ENCODE measurements at places on chromosomes 4 and X.
A peak's percentile ranks its signal among the peaks of the same experiment; 100 is the strongest.

GRCh38 chrX:74297766-74298165 lies 6.2 kb upstream of the ZCCHC13 start:
- no peak for DNase-seq

- no peak for DNase-seq
These were observed 20.4 kb upstream of the TMEM154 start for GRCh38 chr4:152700151-152700550.

- no peak for DNase-seq
These were observed 217.9 kb downstream of the HS6ST2 start for GRCh38 chrX:132740316-132741123.

- no peak for DNase-seq
These were observed 33.2 kb upstream of the CLDN24 start for GRCh38 chr4:183355405-183355804.

GRCh38 chrX:151871244-151871643 lies 41.4 kb upstream of the MAGEA4 start:
- no peak for DNase-seq

GRCh38 chr4:8238515-8239053 lies 31.0 kb upstream of the HTRA3 start:
- peak; percentile 55 for DNase-seq

DNA sequence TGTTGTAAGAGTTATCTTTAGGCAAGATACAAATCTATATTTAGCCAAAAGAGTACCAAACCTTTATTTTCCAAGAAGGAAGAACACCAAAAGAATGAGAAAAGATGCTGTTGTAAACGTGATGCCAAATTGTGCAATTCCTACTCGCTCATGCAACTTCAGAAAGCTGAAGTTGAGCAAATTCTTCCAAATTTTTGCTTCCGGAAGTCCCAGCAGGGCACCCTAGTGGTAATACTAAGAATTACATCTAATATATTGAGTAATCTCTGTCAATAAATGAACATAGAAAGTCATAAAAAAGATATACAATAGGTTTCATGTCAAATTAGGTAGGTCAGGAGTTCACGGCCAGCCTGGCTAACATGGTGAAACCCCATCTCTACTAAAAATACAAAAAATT lies 36.0 kb upstream of the SMARCAD1 start:
- DNase-seq: no peak

- DNase-seq: no peak
These were observed 871 bp upstream of the SLITRK2 start for GRCh38 chrX:145816601-145817315.

- DNase-seq: no peak
These were observed 240.6 kb downstream of the CBR4 start for GRCh38 chr4:168769416-168769815.

- DNase-seq: no peak
These were observed 137.1 kb downstream of the GASK1B start for GRCh38 chr4:158035662-158036195.

DNA sequence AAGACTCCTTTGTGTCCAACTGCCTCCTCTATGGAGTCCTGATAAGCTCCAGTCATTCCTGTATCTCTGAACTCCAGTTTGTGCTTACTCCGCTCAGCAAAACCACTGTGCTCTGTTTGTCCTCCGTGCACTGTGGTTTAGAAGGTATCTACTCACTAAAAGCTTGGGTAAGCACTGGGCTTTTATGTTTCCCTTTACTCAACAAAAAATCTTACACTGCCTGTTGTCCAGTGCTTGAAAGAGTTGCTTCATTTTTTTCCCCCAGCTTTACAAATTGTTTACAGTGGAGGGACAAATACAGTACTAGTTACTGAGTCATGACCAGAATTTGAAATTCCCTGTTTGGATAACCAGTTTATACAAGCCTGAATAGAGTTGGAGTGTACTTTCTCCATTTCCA lies 545.3 kb upstream of the FAT1 start:
- no peak for DNase-seq

DNA sequence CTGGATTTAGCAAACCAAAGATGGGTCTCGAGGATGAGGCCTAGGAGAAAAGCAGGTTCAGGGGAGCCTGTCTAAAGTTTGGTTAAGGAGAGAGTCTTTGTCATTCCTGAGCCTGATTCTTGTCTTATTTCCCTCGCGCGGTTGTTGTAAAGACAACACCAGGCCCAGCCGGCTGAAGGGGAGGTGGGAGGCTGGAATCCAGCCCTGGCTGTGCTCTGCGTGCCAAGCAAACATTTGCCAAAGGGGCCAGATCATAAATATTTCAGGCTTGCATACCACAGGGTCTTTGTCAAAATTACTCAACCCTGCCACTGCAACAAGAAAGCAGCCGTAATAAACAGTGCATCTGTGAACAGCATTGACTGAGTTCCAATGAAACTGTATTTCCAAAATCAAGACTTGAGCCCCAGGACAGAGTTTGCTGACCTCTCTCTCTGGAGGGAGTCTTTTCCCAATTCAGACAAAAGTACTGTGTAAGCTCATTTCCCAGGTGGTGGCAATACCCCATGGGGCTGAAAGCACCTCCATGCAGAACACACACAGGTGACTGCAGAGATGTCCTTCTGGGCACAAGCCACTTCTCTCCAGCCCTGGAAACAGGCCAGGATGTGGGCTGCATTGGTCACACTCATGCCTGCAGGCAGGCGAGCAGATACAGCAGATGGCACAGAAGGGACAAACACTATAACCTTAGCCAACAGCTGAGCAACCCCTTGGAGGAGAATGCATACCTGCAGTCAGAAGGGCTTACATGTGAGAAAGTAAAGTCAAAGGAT lies 320.3 kb downstream of the STK32B start:
- DNase-seq: no peak

GRCh38 chr4:60396341-60397049 lies 803.6 kb upstream of the ADGRL3 start:
- DNase-seq: no peak

DNA sequence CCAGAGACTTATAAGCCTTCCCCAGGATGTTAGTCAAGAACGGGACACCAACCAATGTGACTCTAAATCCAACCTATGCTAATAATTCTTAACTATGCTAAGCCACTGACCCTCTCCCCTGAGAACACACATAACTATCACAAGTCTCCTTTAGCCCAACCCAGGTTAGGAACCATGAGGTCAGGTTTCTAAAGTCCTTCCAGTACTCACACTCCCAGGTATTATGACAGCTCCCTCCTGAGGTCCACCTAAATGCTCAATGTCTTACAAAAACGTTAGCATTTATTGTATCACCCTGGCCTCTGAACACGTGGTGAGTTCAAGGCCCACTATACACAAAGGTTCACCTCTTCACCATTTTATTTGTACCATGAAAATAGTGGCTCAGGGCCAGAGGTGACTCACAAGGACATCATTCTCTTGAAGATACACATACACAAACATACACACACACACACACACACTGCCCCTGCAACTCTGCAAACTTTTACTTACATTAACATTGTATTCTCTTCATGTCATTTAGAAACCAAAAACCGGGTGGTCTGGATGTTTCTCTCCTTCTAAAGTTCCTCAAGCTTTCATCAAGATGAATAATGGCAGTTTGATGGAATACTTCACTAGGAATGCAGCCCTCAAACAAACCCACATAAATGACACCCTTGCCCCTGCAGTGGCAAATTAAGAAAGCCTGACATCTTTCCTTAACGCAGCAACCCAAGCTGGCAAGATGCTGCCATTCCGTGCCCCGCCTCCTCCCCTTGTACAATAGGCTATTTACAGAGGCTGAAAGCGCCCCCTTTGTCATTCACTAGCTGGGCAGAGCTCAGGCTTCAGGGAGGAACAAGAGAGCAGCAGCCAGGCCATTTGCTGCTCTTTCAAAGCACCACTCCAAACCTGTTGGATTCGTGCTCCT lies 17.7 kb downstream of the ACSL1 start:
- no peak for DNase-seq

DNA sequence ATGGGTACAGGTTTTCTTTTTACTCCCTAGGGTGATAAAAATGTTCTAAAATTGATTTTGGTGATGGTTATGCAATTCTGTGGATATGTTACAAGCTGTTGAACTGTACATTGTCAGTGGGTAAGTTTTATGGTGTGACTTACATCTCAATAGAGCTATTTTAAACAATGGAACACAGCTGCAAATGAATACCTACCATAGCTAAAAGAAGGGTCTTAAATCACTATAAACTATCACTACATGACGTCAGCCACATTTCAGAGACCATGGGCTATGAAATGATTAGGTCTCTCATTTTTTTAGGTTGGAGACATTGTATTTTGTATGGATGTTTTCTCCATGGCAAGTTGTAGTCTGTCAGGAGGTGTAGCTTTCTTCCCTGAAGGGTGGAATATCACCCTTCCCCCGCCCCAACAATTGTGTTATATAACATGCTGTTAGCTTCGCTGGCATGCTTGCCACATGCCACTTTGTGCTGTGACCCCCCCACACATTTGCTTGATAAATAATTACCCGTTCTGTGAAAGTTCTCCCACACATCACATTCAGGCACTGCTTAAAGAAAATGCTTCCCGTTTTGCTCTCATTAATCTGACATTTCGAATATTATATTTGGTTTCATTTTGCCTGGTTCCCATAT lies 159.7 kb downstream of the ARHGAP10 start:
- DNase-seq: no peak

GRCh38 chrX:128739539-128739938 lies 687.3 kb upstream of the ACTRT1 start:
- no peak for DNase-seq
